Nephron progenitor cell (in vitro differentiated cells): ENCODE measurements at places on chromosomes 1 and 21.

- H3K27ac ChIP-seq = no peak overlapping the region
- H3K4me1 ChIP-seq = peaks cover 30% of the 10 kb centered on the region
- no peak for DNase-seq
- no peak overlapping the region for H3K4me3 ChIP-seq
These were observed 1.7 kb downstream of the PADI3 start for GRCh38 chr1:17250601-17251000.

GRCh38 chr1:20216574-20216973, 30.3 kb upstream of the PLA2G2C start:
- H3K4me3 ChIP-seq = no peak overlapping the region
- H3K27ac ChIP-seq = no peak overlapping the region
- H3K4me1 ChIP-seq = no peaks in the 10 kb centered on the region
- peaks cover 41% of the 10 kb centered on the region for H3K27me3 ChIP-seq

DNA sequence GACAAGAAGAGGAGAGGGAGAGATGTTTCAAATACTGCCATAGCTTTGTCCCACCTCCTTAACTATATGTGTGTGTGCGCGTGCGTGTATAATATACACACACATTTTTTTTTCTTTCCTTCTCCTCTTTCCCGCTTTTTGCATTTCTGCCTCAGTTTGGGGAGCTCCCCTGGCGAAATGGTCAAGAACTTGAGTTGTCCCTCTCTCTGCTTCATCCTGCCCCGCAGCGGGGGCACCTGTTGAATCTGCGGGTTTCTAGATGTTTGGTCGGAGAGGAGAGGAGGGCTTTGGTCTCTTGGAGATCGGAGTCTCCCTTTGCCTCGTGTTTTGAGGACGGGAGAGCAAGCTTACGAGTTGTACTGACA, 504 bp downstream of the SCCPDH start:
- H3K36me3 ChIP-seq = peaks cover 53% of the 10 kb centered on the region
- peak; percentile 9 for DNase-seq
- H3K27ac ChIP-seq = no peak overlapping the region
- H3K4me3 ChIP-seq = peak overlapping the region; percentile 93
- H3K27me3 ChIP-seq = peaks cover 5% of the 10 kb centered on the region

DNA sequence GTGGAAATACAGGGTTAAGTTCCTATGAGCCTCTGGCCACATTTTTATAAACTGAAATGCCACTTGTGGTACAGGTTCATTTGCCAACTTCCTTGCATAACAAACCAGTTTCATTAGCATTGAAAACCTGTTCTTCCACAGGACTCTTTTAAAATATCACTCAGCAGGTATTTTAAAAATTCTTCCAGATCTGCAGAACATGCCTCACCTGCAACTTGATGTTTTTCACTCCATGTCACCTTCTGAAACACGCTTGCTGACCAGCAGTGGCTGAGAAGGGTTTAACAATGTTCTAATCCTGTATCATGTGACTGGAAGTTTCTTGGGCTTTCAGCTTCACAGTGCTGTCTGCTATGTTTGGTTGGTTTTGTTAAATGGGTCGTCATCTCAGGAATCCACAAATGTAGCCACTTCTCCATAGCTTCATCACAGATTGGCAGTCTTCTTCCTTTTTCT, 17.6 kb upstream of the CBR3 start:
- no peak overlapping the region for H3K4me3 ChIP-seq
- H3K27ac ChIP-seq = no peak overlapping the region
- peaks cover 18% of the 10 kb centered on the region for H3K27me3 ChIP-seq
- no peaks in the 10 kb centered on the region for H3K36me3 ChIP-seq
- peaks cover 16% of the 10 kb centered on the region for H3K4me1 ChIP-seq
- no peak for DNase-seq

- no peaks in the 10 kb centered on the region for H3K27me3 ChIP-seq
- H3K27ac ChIP-seq = no peak overlapping the region
- H3K4me1 ChIP-seq = no peaks in the 10 kb centered on the region
- DNase-seq = no peak
- no peaks in the 10 kb centered on the region for H3K36me3 ChIP-seq
These were observed 43.1 kb upstream of the BCL10 start for GRCh38 chr1:85319491-85319890.

DNA sequence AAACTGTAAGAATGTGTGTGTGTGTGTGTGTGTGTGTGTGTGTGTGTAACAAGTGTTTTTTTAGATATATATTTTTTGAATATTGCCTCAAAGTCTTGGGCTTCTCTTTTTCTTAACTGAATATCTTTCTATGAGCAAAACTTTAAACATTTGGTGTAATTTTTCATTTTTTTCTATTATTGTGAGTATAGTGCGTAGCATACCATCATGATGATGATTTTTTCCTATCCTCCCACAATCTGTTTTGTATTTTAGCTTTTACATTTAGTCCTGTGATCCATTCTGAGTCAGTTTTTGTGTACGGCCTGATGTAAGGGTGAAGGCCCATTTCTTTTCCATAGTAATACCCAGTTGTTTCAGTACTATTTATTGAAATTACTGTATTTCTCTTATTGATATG, 680.6 kb downstream of the TTLL7 start:
- H3K27me3 ChIP-seq = no peaks in the 10 kb centered on the region
- no peak overlapping the region for H3K27ac ChIP-seq
- H3K36me3 ChIP-seq = no peaks in the 10 kb centered on the region
- no peak for DNase-seq
- peaks cover 6% of the 10 kb centered on the region for H3K4me1 ChIP-seq
- H3K4me3 ChIP-seq = no peak overlapping the region

GRCh38 chr1:5475572-5475971, 516.7 kb downstream of the NPHP4 start:
- no peaks in the 10 kb centered on the region for H3K36me3 ChIP-seq
- H3K27me3 ChIP-seq = peaks cover 15% of the 10 kb centered on the region
- no peak for DNase-seq

GRCh38 chr1:113858418-113858817, 13.1 kb downstream of the PTPN22 start:
- H3K27ac ChIP-seq = no peak overlapping the region
- no peak for DNase-seq
- no peaks in the 10 kb centered on the region for H3K36me3 ChIP-seq
- no peaks in the 10 kb centered on the region for H3K4me1 ChIP-seq

GRCh38 chr1:186208405-186209129, 166.5 kb downstream of the TPR start:
- peaks cover 7% of the 10 kb centered on the region for H3K4me1 ChIP-seq
- H3K4me3 ChIP-seq = no peak overlapping the region
- no peaks in the 10 kb centered on the region for H3K36me3 ChIP-seq
- DNase-seq = no peak

DNA sequence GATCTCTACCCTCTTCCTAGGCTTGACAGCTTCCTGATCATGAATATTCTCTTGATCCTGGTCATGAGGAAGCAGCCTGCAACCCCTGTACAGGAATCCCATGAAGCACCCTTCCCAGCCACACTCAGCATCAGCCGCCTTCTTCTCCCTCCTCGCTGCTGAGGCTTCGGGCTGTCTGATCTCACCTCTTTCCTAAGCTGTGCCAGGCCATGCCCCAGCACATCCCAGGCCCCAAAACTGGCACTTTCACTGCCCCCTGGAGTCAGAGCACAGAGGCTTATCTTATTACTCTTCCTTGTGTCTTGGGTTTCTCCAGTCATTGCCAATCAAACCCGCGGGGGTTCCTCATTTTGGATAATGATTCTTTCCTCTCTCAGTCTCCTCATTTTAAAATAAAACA, 259.5 kb downstream of the RGS7 start:
- peaks cover 43% of the 10 kb centered on the region for H3K4me1 ChIP-seq
- H3K36me3 ChIP-seq = no peaks in the 10 kb centered on the region
- no peak for DNase-seq
- H3K4me3 ChIP-seq = no peak overlapping the region
- no peak overlapping the region for H3K27ac ChIP-seq
- peaks cover 3% of the 10 kb centered on the region for H3K27me3 ChIP-seq

- no peak overlapping the region for H3K4me3 ChIP-seq
- no peak overlapping the region for H3K27ac ChIP-seq
- peaks cover 25% of the 10 kb centered on the region for H3K36me3 ChIP-seq
These were observed 142.6 kb downstream of the ZNF644 start for GRCh38 chr1:90879281-90879680.

- H3K27me3 ChIP-seq = no peaks in the 10 kb centered on the region
- no peak overlapping the region for H3K4me3 ChIP-seq
- H3K27ac ChIP-seq = no peak overlapping the region
- no peaks in the 10 kb centered on the region for H3K36me3 ChIP-seq
- no peaks in the 10 kb centered on the region for H3K4me1 ChIP-seq
These were observed 286.7 kb downstream of the SRGAP2C start for GRCh38 chr1:121471523-121471922.

DNA sequence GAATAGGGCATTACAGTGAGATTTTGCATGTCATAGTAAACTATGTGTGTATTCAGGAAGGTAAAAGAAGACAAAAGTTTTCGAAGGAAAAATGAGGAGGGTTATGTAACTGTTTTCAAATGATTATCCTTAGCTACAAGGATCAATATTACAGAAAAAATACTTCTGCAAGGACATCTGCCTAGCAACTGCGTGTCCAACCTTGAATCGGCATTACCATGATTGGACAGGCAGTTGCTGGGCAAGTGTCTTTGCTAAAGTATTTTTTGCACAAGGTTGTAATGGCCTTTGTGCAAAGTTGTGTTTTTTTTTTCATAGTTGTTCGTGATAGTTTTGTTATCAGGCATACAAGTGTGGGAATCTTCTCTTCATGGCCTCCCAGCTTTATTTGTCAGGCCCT, 136.8 kb downstream of the FASLG start:
- H3K27ac ChIP-seq = no peak overlapping the region
- H3K4me3 ChIP-seq = no peak overlapping the region
- H3K4me1 ChIP-seq = no peaks in the 10 kb centered on the region
- peaks cover 2% of the 10 kb centered on the region for H3K27me3 ChIP-seq

DNA sequence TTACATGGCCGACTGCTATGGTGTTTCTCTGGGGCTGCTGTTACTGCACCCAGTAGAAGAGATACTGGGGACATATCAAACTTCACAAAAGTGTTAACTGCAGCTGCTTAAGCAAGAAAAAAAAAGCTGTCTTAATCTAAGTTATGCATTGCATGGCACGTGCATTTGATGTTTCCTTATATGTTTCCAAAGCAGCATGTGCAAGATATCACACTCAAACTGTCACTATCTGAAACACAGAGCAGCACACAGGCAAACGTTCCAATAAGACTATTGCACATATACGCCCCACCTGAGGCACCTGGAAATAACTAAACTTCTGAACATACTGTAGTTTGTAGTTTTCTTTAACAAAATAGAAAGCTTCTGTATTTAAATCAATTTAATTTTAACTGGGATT, 671.4 kb upstream of the ADGRL2 start:
- no peaks in the 10 kb centered on the region for H3K36me3 ChIP-seq
- no peak overlapping the region for H3K4me3 ChIP-seq
- H3K27ac ChIP-seq = no peak overlapping the region
- no peak for DNase-seq
- no peaks in the 10 kb centered on the region for H3K4me1 ChIP-seq
- H3K27me3 ChIP-seq = peaks cover 2% of the 10 kb centered on the region

GRCh38 chr21:26499495-26499894, 73.6 kb downstream of the CYYR1 start:
- H3K4me3 ChIP-seq = no peak overlapping the region
- H3K27ac ChIP-seq = peak overlapping the region; percentile 33
- H3K27me3 ChIP-seq = no peaks in the 10 kb centered on the region
- H3K4me1 ChIP-seq = no peaks in the 10 kb centered on the region
- H3K36me3 ChIP-seq = peaks cover 38% of the 10 kb centered on the region
- DNase-seq = no peak

DNA sequence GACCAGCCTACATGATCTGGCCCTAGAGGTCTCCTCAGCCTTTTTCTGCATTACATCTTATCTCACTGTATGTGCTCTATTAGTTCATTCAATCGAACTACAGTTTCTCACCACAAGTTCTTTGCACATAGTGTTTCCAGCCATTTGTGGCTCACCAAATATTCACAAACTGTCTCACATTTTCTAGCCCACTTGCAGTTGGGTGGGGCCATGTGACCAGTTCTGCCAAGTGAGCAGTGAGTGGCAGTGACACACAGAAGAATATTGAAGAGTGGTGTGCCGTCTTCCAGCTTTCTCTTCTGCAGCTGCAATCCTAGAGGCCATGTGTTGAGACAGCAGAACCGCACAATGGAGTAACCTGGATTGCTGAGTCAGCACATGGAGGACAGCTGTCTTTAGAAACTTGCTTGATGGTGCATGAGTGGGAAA, 103.2 kb upstream of the ZNF644 start:
- no peak overlapping the region for H3K27ac ChIP-seq
- peaks cover 7% of the 10 kb centered on the region for H3K27me3 ChIP-seq
- no peaks in the 10 kb centered on the region for H3K36me3 ChIP-seq
- H3K4me1 ChIP-seq = peaks cover 39% of the 10 kb centered on the region
- DNase-seq = no peak

DNA sequence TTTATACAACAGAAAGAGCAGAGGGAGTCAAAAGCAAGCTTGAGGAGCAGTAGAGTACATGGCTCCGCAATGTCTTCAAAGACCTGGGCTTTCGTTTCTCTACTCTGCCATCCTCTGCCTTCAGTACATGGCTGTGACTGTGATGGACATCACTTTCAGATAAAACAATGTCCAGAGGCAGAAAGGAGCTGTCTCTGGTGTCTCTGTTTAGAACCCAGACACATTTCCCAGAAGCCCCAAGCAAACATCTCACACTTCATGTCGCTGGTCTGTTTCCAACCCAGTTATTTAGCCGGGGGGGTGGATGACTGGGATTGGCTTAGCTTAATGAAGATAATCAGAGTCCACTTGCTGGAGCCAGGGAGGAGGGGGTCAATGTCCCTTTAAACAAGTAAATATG, 25.6 kb downstream of the SGIP1 start:
- H3K4me3 ChIP-seq = no peak overlapping the region
- H3K27me3 ChIP-seq = peaks cover 6% of the 10 kb centered on the region
- peaks cover 28% of the 10 kb centered on the region for H3K4me1 ChIP-seq

DNA sequence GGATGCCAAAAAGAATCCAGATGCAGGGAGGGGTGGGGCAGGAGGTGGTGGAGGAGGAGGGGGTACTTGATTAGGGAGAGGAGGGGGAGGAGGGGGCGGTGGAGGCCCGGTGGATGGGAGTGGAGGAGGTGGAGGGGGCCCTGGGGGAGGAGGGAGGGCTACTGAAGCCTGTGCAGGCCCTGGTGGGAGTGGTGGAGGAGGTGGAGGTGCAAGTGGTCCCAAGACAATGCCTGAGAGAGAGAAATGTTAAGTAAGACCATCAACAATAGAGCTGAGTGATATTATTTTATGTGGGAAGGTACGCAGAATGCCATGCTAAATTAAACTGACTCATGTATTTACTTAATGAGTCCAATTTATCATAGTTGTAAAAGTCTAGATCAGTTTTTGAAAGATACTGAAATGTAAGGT, 86.8 kb upstream of the LBR start:
- H3K27me3 ChIP-seq = no peaks in the 10 kb centered on the region
- peaks cover 64% of the 10 kb centered on the region for H3K36me3 ChIP-seq
- no peak overlapping the region for H3K4me3 ChIP-seq
- peak overlapping the region; percentile 60 for H3K27ac ChIP-seq
